AG04450 (cell line): ENCODE measurements at places on chromosomes 5 and 9. TPM values are rescaled to one million over a fixed set of nuclear protein-coding genes. Genes with fewer than 3 reads are reported as not detected.
A peak's percentile ranks its signal among the peaks of the same experiment; 100 is the strongest.

- DNase-seq, result no peak
Measured at GRCh38 chr9:137382444-137383080, 40.4 kb downstream of the EXD3 start.

DNA sequence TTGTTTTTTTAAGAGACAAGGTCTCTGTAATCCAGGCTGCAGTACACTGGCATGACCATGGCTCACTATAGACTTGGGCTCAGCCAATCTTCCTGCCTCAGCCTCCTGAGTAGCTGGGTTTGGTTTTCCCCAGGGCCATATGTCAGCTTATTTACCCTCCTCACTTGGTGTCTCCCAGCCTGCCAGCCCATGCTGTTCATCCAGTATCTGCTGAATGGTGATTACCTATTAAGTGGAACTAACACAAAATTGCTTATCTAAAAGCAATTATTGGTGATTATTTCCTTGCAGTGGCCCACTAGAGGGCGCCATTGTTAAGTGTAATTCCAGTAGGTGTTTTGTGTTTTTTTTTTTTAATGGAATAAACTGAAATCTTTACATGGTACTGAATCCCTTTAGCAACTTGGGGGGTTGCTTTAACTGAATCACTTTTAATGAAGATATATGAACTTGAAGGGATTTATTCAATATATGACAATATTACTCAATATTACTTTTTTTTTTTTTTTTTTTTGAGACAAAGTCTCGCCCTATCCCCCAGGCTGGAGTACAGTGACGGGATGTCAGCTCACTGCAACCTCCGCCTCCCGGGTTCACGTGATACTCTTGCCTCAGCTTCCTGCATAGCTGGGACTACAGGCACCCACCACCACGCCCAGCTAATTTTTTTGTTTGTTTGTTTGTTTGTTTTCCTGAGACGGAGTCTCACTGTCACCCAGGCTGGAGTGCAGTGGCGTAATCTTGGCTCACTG, 13.8 kb downstream of the EXOSC2 start:
- DNase-seq, result peak; percentile 54

Gene TTC1
- polyA plus RNA-seq, result 44.5 and 53.7 TPM in 2 replicates

DNA sequence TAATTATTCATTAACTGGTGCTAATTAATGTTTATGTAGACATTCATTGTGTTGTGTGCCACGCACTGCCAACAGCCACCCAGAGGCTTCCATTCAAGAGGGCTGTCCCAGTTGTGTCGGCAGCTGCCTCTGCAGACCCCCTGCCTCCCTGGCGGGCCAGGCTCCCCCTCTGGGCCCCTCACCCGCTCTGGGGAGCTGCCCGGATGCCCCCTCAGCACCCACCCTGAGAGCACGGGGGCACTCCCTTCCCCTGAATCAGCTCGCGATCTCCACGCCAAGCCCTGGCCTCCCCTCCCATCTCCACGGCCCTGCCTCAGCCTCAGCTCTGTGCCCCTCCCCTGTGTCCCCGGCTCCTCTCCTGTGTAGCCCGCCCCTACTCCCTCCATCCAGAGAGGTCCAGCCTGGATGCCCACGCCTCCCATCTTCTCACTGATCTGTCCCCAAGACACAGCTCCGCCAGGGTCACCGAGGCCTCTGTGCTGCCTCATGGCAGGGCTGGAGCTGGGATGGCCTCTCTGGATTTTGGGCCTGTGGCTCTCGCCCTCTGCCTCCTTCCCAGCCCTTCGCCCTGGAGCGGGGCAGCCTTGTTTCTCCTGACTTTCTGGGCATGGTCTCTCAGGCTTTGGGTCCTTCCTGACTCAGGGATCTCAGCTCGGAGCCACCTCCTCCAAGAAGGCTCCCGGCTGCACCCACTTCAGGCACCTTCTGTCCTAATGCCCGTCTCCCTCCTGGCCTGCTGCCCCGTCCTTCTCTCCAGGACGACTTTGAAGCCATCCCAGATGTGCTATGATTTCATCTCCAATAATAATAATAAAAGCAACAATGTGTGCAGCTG, 16.0 kb upstream of the SLC9A3 start:
- DNase-seq, result no peak

Gene SERINC5
- 7.3 and 8.5 TPM in 2 replicates for polyA plus RNA-seq

- no peak for DNase-seq
Measured at GRCh38 chr9:130110166-130110565, 56.5 kb downstream of the GPR107 start.

- no peak for DNase-seq
Measured at GRCh38 chr5:81965524-81965923, 6.3 kb upstream of the ATG10 start.

DNA sequence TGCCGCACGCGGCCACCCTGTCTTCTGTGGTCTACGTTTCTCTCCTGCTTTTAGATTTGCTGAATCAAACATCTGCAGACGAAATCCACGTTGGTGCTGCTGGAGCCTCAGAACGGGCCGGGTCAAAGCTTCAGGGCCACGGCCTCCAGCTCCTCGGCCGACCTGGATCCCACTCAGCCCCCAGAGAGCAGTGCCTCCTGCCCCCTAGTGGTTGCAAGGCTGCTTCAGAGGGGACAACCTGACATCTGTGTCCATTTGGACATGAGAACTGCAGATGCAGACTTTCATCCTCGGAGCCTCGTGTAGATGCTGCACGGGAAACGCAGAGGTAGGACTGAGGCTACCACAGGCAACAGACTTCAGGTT, 23.0 kb upstream of the SLC6A3 start:
- no peak for DNase-seq

- DNase-seq, result no peak
Measured at GRCh38 chr9:128621730-128622455, 34.8 kb downstream of the DYNC2I2 start.

DNA sequence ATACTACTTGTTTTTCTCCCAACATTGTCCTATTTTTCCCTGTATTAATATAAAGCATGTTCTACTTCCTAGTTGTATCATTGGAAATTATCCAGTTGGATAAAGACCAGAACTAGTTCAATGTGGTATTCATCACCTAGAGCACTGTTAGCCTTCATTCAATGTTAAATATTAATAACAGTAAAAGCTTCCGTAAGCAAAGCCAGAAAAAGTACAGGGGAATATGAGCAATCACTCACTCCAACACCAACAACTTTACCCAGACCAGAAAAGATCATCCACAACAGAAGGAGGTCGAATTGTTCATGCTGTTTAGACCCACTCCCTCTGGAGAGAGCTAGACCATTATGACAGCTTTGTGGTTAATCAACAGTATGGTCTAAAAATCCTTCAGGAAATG, 728.4 kb downstream of the MAT2B start:
- DNase-seq, result no peak

DNA sequence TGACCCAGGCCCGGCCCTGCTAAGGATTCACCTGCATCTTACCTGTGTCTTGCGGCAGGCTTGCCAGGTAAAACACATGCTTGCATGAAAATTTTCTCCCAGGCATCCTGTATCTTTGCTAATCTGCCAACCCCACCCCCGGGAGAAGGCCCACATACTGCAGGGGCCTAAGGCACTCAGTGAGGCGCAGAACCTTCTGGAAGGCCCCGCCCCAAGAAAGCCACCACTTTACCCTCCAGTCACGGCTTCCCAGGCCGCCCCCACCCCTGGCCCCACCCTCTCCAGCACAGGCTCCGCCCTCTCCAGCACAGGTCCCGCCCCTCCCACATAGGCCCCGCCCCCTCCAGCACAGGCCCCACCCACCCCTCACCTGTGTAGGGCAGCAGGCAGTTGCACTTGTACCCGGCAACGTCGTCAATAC, 29.8 kb upstream of the SEC16A start:
- no peak for DNase-seq

DNA sequence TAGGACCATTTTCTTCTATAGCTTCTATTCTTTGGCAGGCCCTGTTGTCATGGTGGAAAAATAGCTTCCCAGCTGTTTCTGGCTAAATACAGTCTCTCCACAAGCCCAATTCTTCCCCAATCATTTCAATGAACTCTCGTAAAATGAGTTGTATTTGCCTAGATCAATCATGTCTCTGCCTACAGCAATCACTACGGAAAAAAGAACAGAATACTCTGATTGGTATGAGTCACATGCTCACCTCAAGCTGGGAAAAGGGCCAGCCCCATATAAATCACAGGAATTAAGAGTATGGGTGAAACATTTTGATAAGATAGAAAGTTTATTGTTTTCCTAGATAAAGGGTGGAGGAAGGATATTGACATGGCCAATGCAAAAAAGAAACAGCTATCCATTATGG, 711.4 kb downstream of the EFNA5 start:
- no peak for DNase-seq
